ENCODE measurements at places on chromosomes 11 and 22.

GRCh38 chr11:71490044-71490730 lies 36.9 kb upstream of the KRTAP5-7 start:
- no peak for DNase-seq

- DNase-seq = no peak
Observed at GRCh38 chr22:35375526-35375925, 5.4 kb upstream of the HMOX1 start.

GRCh38 chr11:63986932-63987513 lies 785 bp downstream of the OTUB1 start:
- DNase-seq = no peak

- DNase-seq = no peak
Observed at GRCh38 chr22:29988719-29989118, 91.5 kb upstream of the HORMAD2 start.

- DNase-seq = peak; percentile 39
Observed at GRCh38 chr11:40328890-40329614, 1130.4 kb downstream of the LRRC4C start.

- DNase-seq = no peak
Observed at GRCh38 chr22:48925450-48925849, 902.2 kb downstream of the BRD1 start.

DNA sequence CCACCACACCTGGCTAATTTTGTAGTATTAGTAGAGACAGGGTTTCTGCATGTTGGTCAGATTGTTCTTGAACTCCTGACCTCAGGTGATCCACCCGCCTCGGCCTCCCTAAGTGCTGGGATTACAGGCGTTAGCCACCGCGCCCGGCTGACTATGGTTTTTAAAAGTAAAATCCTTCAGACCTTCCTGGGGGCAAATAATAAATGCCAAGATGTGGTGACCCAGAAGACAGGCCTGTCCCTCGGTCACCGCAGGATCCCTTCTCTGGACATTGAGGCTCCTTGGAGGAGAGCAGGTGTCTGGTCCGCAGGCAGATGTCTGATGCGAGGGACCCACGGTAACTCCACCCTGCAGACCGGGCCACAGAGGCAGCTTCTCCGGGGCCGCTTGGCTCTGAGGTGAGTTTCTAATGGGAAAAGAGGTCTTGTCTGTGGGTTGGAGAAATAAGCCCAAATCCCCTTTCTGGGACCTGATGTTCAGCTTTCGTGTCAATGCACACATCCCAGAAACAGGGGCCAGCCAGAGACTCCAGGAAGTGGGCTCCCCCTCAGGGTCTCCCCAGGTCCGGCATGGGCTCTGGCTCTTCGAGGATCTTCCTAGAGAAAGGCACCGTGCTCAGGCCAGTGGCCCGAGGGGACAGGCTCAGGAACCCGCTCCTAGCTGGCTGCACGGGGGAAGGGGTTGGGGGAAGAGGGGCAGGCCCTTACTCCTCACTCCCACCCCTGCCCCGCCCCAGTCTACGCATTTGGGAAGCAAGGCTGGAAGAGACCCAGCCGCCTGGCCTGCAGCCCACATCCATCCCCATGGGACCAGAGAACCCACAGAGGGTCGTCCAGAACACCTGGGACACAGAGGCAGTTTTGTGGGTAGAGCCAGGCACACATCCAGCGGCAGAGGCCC lies 100.6 kb downstream of the WNT7B start:
- DNase-seq = peak; percentile 18

GRCh38 chr11:101470881-101471520 lies 112.8 kb downstream of the TRPC6 start:
- DNase-seq = no peak

DNA sequence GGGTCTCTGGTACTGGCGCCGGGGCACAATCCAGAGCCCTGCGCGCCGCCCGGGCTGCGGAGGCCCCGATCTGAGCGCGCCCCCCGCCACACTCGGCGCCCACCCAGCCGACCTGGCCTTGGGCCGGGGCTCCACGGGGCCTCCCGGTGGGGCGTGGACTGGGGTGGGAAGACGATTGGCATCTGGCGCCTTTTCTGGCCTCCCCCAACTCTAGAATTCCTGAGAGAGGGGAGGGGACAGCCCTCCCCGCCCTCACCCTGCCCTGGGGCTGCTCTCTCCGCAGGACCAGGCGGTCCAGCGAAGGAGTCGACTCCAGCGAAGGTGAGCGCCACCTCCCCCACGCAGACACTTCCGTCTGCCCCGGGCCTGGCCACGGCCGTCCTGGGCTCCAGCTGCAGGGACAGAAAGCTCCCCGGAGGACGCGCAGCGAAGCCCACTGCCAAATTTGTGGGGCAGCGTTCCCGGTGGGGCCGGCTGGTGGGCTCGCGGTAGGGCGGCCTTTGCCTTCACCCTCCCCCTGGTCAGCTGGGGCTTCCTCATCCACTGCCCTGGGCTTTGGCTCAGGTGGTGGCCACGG lies 593 bp downstream of the SSH3 start:
- peak; percentile 59 for DNase-seq

GRCh38 chr11:101996111-101996510 lies 51.1 kb upstream of the CFAP300 start:
- DNase-seq = no peak

GRCh38 chr11:74278103-74278502 lies 33.3 kb downstream of the P4HA3 start:
- no peak for DNase-seq

GRCh38 chr11:129267716-129268115 lies 75.6 kb upstream of the ARHGAP32 start:
- no peak for DNase-seq

- no peak for DNase-seq
Observed at GRCh38 chr11:5011254-5011653, 16.6 kb downstream of the OR51L1 start.

- peak; percentile 47 for DNase-seq
Observed at GRCh38 chr11:73271936-73272679, at the start of gene P2RY6. Gene P2RY6, plus strand, starts transcription at chr11:73272338. Its CDS starts 24,181 bp downstream, at chr11:73296519.

- DNase-seq = no peak
Observed at GRCh38 chr11:91295591-91295990, 929.0 kb upstream of the FAT3 start.

Data from left colon (tissue), 2 donors.